ENCODE measurements at places on chromosomes 16 and 17.
A peak's percentile ranks its signal among the peaks of the same experiment; 100 is the strongest.

DNA sequence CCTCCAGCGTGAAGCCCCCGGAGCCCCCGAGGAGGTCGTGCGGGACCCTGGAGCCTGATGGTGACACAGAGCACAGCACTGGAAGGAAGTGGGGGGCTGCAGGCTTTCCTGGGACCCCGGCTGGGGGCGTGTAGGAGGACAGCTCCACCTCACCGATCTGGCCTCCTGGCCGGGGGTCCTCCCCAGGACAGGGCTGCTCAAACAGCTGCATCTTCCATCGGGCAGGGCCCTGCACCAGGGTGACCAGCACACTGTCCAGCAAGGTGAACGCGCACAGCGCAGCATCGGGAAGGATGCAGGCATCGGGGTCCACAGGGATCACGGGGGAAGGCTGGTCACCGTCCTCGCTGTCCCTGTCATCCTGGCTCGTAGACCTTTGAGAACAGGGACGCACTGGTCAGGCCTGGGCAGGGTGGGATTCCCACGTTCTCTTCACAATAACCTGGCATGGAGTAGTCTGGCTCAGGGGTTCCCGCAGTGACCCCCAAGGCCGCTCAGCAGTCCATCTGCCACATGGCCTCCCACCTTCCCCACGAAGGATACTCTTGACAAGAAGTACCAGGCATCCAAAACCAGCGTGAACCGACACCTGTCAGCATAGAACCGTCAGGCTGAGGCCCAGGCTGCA, 1.2 kb downstream of the FAAP100 start:
- DNase-seq: no peak

DNA sequence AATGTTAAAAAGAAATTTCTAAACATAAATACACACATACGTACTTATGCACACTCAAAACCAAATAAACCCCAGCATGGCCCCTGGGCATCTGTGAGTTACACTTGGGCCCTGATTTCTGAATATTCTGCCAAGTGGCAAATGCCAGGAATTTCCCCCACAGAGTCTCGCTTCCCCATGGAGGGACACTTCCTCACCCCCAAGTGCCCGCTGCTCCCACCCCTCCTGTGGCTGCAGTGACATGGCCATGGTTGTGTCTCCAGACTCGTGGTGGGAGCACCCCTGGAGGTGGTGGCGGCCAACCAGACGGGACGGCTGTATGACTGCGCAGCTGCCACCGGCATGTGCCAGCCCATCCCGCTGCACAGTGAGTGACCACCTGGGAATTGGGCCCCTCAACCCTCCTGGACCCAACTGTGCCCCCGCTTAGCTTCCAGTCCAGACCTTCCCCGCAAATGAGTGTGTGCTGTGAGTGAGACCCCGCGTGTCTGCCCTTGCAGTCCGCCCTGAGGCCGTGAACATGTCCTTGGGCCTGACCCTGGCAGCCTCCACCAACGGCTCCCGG, 4.0 kb downstream of the ITGAD start:
- peak; percentile 74 for DNase-seq

GRCh38 chr17:73495641-73496040, 148.6 kb downstream of the SDK2 start:
- DNase-seq: no peak

DNA sequence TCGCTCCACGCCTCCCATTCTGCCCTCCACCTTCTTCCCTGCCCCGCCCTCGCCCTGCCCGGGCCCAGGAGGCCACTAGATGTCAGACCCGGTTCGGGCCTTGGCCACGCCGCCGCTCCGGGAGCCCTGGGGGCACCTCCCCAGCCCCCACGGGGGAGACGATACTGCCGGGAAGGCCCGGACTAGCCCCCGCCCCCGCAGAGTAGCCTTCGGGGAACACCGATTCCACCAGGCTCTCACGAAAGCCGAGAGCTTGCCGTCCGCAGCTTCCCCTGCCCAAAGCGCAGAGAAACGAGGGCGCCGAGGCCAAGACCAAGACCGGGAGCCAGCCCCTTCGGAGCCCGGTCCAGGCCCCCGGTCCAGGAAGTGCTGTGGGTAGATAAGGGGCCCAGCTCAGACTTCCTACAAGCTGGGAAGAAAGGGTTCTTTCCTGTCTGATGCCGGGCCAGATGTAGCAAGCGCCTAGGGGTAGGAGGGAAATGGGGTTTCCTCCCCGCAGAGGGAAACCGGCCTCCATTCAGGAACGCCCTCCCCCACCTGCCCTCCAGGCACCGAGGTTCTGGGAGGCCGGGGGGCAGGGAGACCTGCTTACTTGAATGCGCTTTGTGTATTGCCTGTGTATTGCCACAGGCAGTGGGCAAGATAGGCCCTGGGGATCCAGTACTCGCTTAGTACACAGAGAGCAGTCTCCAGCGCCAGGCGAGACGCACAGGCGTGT, 806 bp upstream of the CYB561 start:
- peak; percentile 84 for DNase-seq

- no peak for DNase-seq
Measured at GRCh38 chr16:11212798-11213196, 43.2 kb downstream of the SOCS1 start.

DNA sequence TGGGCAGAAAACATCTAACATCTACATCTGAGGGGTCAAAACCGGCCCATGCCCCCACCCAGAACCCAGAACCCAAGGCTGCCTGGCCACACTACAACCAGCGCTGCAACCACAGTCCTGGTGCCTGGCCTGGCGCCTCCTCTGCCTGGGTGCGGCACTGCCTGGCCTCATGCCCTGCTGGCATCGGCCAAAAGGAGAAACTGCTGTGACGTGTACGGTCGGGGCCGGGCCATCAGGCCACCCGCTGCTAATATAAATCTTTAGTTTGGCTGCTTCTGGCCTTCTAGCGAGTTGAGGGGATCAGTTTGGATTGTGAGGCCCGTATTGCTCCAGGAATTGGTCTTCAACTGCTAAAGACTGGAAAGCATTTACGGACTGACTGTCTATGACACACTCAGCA, 22.8 kb downstream of the TMEM204 start:
- no peak for DNase-seq

DNA sequence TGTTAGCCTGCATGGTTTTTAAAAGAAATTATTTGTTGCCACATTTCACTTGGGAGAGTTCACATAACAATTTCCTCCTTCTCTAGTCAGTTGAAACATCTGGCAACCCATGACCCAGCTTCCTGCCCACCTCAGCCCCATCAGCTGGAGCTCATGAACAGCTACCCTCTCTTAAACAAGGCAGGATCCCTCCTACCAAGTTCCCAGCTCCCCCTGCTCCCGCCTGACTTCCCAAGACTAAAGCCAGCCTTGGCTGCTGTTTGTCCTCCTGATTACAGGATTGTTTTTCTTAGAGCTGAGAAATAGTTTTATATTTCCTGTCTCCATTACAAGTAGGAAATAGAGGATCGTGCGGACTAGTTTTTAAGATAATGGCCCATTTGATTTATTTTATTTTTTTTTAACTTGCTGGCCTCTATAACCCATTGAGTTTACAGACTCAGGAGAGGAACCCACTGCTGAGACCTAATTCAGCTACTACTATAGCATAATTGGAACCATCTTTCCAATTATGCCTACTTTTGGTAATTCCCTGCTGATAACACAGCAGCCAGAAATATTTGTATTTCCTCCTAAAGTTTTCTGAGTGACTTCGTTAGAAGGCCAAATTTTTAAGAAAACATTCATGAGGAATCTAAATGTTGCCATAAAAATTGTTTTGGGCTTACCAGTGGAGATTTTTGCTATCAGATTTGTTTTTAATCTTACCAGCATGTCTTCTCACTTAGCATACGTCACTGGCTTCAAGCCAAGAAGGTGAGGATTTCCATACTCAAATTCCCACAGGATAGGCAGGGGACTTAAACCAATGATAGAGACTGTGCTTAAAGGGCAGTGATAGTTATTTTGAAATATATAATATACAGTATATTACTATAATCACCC, 90.0 kb downstream of the ELAC2 start:
- no peak for DNase-seq

DNA sequence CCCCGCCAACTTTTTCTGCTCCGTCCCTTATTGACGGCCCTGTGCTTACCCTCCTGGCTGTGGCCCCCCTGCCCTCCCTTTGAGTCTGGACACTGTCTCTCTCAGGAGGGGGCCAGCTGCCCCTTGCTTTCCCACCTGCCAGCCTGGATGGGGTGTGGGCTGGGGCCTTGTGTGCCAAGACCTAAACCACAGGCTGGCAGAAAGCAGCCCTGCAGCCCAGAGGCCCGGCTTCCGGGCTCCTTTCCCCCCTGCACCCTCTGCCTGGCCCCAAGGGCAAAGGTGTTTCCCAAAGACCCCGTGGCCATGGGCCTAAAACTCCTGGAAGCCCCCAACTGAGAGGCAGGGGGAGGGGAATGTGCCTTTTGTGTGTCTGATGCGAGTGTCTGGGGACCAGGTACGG, 17.5 kb downstream of the GPT2 start:
- no peak for DNase-seq

GRCh38 chr17:34588266-34588665, 8.9 kb downstream of the TMEM132E start:
- no peak for DNase-seq
